ENCODE measurements at places on chromosomes 12 and 14. TPM values are rescaled to one million over a fixed set of nuclear protein-coding genes. Genes with fewer than 3 reads are reported as not detected.
A peak's percentile ranks its signal among the peaks of the same experiment; 100 is the strongest.

GRCh38 chr12:107309020-107309419 is 215.7 kb upstream of the CRY1 start:
- DNase-seq, result no peak

DNA sequence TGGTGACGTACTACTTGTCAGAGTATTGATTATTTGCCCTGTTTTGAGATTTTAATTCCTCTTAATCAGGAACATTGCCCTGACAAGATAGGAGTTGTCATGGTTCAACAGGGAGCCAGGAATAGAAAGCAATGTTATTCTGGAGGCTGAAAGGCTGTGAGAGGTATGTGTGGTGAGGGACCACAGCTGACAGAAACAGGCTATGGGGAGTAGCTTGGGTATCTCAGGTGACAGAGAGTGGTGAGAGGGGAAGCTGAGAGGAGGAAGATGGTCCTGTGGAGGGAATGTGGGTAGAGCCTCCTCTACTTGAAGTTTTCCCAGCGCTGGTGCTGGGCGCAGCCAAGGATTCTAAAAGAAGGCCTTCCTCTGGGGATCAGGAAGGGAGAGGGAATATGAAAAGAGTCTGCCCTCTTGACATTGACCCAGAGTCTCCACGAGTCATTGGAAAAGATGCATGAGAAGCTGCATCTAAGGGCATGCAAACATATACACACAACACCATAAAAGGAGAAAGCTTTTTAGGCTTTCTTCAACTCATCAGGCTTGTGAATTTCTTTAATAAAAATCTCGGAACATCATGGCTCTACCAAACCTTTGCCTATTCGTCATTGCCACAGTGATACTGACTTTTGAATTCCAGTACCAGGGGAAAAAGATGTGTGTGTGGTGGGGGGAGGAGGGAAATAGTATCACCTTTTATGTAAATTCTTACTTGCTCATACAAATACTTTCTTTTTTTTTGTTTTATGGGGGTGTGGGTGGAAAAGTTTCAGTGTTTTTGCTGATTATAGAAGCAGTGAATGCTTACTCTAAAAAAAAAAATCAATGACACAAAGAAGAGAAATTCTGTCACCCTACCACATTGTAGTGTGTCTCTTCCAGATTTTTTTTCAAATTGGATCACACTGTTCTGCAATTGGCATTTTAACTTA is 39.9 kb upstream of the DHRS7 start:
- no peak for DNase-seq

GRCh38 chr12:11653215-11653753 is 3.8 kb downstream of the ETV6 start:
- DNase-seq, result no peak

DNA sequence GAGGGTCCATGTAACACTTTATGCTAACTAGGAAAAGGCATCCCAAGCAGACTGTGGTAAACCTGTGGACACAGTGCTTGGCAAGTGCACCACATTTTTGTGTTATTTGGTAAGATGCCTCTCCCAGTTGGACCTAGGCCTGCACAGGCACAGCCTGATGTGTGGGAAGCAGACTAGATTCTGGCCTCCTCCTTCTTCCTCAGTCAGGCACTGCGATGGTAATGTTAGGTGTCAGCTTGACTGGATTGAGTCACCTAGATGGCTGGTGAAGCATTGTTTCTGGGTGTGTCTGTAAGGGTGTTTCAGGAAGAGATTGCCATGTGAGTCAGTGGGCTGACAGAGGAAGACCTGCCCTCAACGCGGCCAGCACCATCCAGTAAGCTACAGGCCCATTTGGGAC is 25.3 kb upstream of the RHOJ start:
- no peak for DNase-seq

- DNase-seq, result no peak
These were observed 22.4 kb downstream of the TM7SF3 start for GRCh38 chr12:26991826-26992225.

GRCh38 chr14:37652042-37652441 is 56.6 kb downstream of the TTC6 start:
- no peak for DNase-seq

GRCh38 chr14:53003776-53004175 is 52.9 kb upstream of the FERMT2 start:
- DNase-seq, result no peak

- DNase-seq, result no peak
These were observed 38.8 kb upstream of the TDRD9 start for GRCh38 chr14:103889313-103890051.

DNA sequence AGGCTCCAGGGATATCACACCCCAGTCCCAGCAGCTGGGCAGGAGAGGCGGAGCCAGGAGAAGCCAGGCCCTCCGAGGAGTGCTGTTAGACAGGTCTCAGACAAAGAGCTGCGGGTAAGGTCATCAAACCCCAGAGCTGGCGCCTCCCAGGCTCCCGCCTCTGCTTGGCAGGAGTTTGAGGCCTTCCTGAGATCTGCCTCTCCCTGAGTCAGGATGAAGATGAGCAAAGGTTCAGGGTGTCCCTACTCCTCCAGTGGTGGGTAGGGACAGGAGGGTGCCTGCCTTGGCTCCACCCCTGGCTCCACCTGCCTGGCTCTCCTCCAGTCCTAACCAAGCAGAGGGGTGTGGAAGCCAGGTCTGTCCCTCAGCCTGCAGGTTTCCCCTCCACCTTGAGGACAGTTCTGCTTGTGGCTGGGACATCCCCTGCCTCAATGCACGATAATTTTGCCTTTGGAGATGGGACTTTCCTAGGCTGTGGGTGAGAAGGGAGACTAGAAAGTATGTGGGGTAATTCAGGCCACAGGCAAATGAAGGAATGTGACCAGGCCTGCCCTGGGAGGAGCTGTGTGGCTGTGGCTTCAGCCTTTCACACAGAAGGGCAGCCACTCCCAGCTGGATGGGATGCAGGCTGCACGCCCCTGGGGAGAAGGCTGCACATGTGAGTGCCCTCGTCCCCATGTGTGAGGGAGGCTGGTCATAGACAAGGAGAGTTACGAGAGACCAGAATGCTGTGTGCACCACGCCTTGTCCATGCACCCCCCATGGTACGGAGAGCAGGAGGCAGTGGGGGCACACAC is 2.2 kb downstream of the PLEKHG6 start:
- peak; percentile 68 for DNase-seq

- DNase-seq, result no peak
These were observed 248.1 kb downstream of the AEBP2 start for GRCh38 chr12:19687371-19687770.

GRCh38 chr12:124828264-124829007 is 35.2 kb downstream of the SCARB1 start:
- no peak for DNase-seq

DNA sequence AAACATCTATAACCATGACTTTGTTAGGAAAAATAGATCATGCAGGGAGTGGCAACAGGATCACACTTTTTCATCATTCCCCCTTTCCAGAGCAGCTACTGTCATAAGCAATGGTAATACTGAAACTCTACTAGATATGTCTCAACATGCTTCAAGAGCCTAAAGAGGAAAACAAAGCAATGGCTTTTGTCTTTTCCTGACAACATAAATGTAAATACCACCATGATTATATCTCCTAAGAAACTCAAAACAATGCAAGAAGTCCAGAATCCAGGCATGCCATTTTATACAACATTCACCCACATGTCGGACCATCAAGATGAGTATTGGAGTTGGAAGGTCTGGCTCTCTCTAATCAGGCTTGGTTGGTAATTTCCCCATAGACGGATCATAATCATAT is 78.7 kb downstream of the KIF21A start:
- no peak for DNase-seq

DNA sequence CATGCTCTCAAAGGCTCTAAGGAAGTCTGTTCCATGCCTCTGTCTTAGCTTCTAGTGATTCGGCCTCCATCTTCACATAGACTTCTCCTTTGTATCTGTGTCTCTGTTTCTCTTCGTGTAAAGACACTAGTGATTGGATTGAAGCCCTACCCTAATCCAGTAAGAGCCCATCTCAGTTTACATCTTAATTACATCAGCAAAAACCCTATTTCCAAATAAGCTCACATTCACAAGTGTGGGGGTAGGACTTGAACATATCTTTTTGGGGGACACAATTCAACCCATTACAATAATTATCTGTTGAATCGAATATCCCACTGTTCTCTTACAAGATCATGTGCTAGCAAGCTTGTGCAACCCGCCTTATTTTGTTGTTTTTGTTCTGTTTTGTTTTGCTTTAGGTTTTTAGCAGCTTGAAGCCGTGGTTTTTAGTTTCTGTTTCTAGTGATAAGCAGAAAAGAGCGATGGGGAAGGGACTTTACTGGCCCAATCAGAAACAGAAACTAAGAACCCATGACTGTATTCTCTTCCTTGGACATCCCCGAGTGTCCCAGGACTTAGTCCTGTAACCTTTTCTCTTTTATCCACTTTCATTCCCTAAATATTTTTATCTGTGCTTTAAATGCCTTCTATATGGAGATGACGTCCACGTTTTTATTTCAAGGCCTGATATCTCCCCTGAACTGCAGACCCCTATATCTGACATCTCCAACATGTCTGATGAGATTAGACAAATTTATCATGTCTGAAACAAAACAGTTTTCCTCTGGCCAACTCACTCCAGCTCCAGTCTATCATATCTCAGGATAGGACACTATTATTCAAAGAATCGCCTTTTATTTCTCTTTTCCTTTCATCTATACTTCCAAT is 353.0 kb downstream of the CCDC91 start:
- no peak for DNase-seq

GRCh38 chr14:102146423-102146822 is 6.7 kb downstream of the WDR20 start:
- DNase-seq, result no peak

DNA sequence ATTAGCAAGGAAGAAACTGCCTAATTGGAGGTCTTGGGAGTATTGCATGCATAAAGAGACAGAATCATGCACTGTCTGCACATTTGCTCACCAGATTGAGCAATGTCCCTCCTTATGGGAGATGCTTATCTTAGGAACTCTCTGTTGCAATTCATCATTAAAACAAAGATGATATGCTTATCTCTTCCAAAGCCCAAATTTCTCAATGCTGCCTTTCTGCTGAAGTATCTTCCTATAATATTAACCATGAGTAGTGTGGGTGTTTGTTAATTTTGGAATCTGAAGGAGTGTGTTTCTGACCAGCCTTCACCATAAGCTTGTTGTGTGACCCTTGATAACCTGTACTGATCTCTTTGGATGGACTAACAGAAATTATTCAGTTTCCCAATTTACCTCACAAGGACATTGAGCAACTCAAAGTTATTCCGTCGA is 1257.6 kb upstream of the FLRT2 start:
- DNase-seq, result no peak

GRCh38 chr14:50018201-50018932 is 98.0 kb downstream of the VCPKMT start:
- no peak for DNase-seq

- no peak for DNase-seq
These were observed 33.7 kb upstream of the DLK1 start for GRCh38 chr14:100692859-100693558.

- no peak for DNase-seq
These were observed 40.7 kb upstream of the ANO4 start for GRCh38 chr12:100753837-100754236.

GRCh38 chr14:60968099-60968498 is 12.8 kb downstream of the TRMT5 start:
- DNase-seq, result no peak

DNA sequence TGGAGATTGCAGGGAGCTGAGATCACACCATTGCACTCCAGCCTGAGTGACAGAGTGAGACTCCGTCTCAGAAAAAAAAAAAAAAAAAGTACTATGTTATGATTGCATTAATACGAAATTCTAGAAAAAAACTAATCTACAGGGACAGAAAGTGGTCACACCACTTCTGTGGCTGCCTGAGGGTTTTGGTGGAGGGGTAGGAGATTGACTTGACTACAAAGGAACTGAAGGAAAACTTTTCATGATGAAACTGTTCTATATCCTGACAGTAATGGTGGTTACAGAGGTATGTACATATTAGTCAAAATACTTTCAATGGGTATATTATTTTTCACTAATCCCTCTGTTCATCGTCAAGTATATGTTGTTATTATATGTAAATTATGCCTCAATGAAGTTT is 42.1 kb downstream of the FOXN3 start:
- DNase-seq, result no peak

- DNase-seq, result no peak
These were observed 94.4 kb downstream of the CHGA start for GRCh38 chr14:93017301-93017797.

- DNase-seq, result no peak
These were observed 173.4 kb upstream of the NTF3 start for GRCh38 chr12:5258498-5258897.

GRCh38 chr14:94550041-94550440 is 11.2 kb upstream of the SERPINA4 start:
- peak; percentile 26 for DNase-seq

Gene KRT86
- total RNA-seq, result 0.18 TPM

Gene POLE2
- total RNA-seq, result 24.4 TPM

Gene P2RX2
- total RNA-seq, result 1.6 TPM

Gene USP44
- 120 TPM for total RNA-seq

Gene PDZRN4
- total RNA-seq, result not detected

Gene LTBR
- 6.1 TPM for total RNA-seq

Gene MIP
- total RNA-seq, result not detected

Gene OTX2
- total RNA-seq, result 30.1 TPM
